ENCODE measurements at places on chromosomes 6 and 20.

DNA sequence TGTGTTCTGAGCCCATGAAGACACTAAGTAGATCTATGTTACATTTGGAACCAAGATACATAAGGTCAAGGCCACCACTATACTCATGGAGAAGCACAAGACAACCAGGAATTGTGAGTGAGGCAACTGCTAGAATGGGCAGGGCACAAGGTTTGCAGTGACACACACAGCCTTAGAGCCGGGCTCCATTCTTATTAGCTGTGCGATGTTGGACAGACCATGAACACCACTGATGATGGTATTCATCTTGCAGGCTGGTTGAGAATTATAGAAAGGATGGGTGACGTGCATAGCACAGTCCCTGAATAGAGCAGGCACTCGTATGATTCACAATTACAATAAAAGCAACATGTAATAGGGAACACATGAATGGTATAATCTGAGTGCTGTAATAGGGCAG is 172.4 kb downstream of the GJA10 start:
- DNase-seq, result no peak

DNA sequence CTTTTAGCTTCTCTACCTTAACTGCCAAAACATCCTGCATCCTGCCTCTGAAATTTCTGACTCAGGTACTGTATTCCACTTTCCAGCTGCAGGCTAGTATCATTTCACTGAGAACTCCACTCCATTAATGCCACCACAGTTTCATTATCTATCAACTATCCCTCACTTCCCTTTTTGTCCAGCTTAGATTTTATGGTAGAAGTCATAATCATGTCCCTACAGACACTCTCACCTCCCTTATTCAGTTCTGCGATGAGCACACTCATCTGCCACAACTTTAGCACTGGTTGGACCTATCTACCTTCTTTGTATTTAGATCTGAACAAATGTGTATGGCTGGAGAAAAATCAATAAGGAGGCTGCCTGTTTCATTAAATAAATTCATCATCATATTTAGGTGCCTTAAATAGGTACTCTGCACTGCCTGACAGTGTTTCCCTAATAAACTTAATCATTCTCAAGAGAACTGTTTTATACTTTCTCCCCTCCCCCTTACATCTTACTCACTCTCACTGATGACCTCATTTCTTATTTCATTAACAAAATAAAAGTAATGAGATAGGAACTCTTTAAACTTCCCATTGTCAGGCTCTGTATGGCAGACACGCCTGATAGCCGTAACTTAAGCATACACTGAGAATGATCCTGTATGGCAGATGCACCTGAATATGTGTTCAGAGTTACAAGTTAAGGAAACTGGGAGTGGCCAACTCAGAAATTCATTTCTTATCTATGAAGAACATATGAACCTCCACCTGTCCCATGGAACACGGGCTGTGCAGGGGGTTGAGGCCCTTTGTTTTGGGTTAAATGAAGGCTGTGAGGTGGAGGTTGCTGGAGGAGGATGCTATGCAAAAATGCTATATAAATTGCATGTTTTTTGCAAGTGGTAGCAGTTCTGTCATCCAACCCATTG is 95.3 kb upstream of the MAN1A1 start:
- no peak for DNase-seq

- no peak for DNase-seq
Measured at GRCh38 chr20:14919501-14920081, 582.2 kb upstream of the FLRT3 start.

GRCh38 chr6:109740787-109741186 is 49.7 kb downstream of the FIG4 start:
- no peak for DNase-seq
